ENCODE measurements at places on chromosomes 16 and 17. TPM values are rescaled to one million over a fixed set of nuclear protein-coding genes. Genes with fewer than 3 reads are reported as not detected.

The BCKDK gene
- 84.3 TPM for total RNA-seq

The LPO gene
- total RNA-seq = not detected

The C1QL1 gene
- total RNA-seq = 7.3 TPM

DNA sequence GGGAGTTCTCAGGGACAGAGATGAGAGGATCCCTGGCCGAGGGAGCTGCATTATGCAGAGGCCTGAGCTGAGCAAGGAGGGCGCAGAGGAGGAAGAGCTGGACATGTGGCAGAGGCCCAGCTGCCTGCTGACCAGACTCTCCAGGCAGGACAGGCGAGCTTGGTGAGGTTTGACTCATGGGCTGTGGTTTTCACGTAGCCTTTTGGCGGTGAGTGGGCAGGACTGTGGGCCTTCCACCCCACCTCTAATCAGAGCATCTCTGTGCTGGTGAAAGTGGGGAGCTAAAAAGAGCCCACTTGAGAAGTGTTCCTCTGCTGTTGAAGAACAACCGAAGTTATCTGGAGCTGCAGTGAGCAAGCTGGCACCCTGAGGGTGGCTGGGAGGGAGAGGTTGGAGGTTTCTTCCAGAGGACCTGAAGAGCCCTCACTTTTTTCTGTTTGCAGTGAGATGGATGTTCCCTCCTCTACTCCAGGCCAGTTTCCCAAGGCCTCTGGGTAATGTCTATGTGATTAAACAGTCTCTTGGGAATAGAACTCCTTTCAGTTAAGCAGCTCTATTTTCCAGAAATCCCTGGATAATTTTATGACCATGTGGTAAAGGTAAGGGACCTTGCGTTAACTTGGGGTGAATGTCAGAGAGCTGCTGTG is 11.9 kb downstream of the EPN2 start:
- peak; percentile 67 for DNase-seq

DNA sequence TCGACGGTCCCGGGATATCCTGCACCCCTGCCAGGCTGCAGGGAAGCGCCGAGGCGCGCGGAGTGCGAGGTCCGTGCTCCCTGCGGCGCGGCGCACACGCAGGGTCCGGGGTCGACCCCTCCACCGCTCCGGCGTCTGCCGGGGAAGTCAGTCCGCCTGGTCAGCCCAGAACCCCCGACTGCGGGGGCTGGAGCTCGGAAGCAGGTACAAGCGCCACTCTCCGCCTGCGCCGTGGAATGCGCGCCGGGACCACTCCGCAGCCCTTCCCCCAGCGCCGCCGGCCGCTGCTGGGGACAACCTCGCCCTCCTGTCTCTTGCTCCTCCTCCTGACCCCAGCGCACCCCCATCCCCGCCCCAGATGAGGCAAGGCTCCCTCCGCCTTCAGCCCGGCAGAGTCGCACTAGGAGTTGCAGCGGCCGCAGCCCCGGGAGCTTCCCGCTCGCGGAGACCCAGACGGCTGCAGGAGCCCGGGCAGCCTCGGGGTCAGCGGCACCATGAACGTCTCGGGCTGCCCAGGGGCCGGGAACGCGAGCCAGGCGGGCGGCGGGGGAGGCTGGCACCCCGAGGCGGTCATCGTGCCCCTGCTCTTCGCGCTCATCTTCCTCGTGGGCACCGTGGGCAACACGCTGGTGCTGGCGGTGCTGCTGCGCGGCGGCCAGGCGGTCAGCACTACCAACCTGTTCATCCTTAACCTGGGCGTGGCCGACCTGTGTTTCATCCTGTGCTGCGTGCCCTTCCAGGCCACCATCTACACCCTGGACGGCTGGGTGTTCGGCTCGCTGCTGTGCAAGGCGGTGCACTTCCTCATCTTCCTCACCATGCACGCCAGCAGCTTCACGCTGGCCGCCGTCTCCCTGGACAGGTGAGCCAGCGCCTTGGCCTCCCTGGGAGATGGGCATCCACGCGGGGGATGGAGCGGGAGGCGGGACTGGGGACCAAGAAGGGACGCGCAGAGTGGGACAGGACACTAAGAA is at the start of gene GALR2:
Gene GALR2 (plus strand): TSS at position 392 of the 974 bp plus-strand sequence. CDS start 103 bp downstream, at position 495.
- no peak for DNase-seq

DNA sequence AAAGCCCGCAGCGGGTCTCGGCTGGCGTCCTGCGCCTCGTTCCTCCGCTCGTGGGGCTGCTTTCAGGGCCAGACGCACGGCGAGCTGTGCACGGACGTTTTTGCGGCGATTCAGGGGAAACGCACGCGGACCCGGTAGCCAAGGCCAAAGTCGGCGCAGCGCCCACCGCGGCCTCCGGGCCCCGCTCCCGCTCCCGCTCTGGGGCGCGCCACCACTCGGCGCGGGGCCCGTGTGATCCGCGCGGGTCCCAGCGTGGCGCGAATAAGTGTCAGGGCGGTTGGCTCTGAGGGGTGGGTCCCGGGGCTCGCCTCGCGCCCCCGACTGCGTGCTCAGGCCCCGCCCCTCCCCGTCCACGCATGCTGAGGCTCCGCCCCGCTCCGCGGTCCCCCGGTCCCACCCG is 694 bp upstream of the TBCD start:
- no peak for DNase-seq

Data from Right ventricle myocardium superior (tissue), 1 donor.